ENCODE measurements at places on chromosomes 2 and 18. TPM values are rescaled to one million over a fixed set of nuclear protein-coding genes. Genes with fewer than 3 reads are reported as not detected.
A peak's percentile ranks its signal among the peaks of the same experiment; 100 is the strongest.

The TXNDC2 gene
- total RNA-seq: not detected

The L3MBTL4 gene
- total RNA-seq: 0.05 TPM

The SLC8A1 gene
- 0.99 TPM for total RNA-seq

The ADGRF3 gene
- total RNA-seq: 2.7 TPM

The FAM110C gene
- 0.10 TPM for total RNA-seq

The CPLX4 gene
- total RNA-seq: not detected

The RAD51AP2 gene
- total RNA-seq: not detected

The MYL12A gene
- total RNA-seq: 328 TPM

The WNT6 gene
- not detected for total RNA-seq

The SERPINB3 gene
- not detected for total RNA-seq

The ZNG1B gene
- total RNA-seq: 34.2 TPM

The NAT8 gene
- total RNA-seq: not detected

The TDRD15 gene
- total RNA-seq: not detected

- H3K4me3 ChIP-seq: no peak overlapping the region
- H3K4me1 ChIP-seq: peaks cover 57% of the 10 kb centered on the region
- no peaks in the 10 kb centered on the region for H3K27me3 ChIP-seq
These were observed 101.1 kb downstream of the ZFP36L2 start for GRCh38 chr2:43125090-43125998.

- H3K4me3 ChIP-seq: no peak overlapping the region
- H3K4me1 ChIP-seq: peaks cover 9% of the 10 kb centered on the region
- peaks cover 5% of the 10 kb centered on the region for H3K36me3 ChIP-seq
- DNase-seq: no peak
- H3K27me3 ChIP-seq: no peaks in the 10 kb centered on the region
- no peak overlapping the region for H3K27ac ChIP-seq
These were observed 292.6 kb downstream of the PLCL1 start for GRCh38 chr2:198096965-198097364.

DNA sequence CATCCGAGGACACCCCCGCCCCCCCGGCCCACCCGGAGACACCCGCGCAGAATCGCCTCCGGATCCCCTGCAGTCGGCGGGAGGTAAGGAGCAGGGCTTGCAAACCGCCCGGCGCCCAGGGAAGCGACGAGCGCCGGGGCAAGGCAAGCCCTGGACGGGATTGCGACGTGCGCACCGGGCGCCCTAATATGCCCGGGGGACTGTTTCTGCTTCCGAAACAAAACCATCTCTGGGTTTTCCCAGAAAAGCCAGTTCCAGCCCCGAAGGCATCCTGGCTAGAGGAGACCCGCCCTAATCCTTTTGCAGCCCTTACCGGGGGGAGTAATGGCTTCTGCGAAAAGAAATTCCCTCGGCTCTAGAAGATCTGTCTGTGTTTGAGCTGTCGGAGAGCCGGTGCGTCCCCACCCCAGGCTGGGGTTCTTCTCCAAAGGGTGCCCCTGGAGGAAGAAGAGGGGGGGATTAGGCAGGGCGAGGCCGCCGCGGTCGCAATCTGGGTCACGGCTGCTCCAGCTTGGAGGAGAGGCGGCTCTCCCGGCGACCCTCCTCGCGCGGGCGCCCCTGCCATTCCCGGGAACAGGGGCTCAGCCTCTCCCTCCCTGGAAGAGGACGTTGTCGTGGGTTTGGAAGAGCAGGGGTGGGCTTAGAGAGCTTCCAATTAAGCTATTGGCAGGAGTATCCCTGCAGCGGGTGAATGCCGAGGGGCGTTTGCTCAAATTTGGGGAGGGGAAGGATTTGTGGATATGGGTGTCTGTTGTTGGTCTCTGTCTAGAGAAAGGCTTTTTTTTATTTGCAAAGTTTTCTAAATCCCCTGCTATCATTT is 521 bp downstream of the MYCN start:
- peak; percentile 11 for DNase-seq
- no peaks in the 10 kb centered on the region for H3K36me3 ChIP-seq
- H3K27me3 ChIP-seq: peaks cover 49% of the 10 kb centered on the region

DNA sequence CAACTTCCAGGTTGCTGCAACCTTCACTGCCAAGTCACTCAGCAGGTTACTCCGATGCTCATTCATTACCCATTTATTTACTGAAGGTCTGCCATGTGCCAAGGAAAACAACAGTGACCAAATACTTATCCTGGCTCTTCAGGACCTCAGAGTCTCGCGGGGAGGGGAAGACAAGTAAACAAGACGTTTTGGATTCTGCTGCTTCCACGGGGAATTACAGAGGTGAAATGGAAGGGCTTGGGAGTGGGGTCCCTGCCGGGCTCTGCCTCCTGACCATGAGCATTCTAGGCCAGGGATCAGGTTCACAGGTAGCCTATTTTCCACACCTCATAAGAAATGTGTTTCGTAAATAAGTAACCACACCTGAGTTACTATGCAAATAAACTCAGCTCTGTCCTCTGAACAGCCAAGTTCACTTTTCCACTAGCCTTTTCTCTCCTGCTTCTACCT is 68.1 kb downstream of the CLHC1 start:
- no peaks in the 10 kb centered on the region for H3K27me3 ChIP-seq
- no peak overlapping the region for H3K27ac ChIP-seq
- peaks cover 3% of the 10 kb centered on the region for H3K4me1 ChIP-seq
- H3K4me3 ChIP-seq: no peak overlapping the region
- no peak for DNase-seq
- H3K36me3 ChIP-seq: no peaks in the 10 kb centered on the region

GRCh38 chr2:106189764-106190468 is 4.2 kb downstream of the UXS1 start:
- no peak for DNase-seq
- H3K27ac ChIP-seq: no peak overlapping the region
- no peaks in the 10 kb centered on the region for H3K27me3 ChIP-seq

DNA sequence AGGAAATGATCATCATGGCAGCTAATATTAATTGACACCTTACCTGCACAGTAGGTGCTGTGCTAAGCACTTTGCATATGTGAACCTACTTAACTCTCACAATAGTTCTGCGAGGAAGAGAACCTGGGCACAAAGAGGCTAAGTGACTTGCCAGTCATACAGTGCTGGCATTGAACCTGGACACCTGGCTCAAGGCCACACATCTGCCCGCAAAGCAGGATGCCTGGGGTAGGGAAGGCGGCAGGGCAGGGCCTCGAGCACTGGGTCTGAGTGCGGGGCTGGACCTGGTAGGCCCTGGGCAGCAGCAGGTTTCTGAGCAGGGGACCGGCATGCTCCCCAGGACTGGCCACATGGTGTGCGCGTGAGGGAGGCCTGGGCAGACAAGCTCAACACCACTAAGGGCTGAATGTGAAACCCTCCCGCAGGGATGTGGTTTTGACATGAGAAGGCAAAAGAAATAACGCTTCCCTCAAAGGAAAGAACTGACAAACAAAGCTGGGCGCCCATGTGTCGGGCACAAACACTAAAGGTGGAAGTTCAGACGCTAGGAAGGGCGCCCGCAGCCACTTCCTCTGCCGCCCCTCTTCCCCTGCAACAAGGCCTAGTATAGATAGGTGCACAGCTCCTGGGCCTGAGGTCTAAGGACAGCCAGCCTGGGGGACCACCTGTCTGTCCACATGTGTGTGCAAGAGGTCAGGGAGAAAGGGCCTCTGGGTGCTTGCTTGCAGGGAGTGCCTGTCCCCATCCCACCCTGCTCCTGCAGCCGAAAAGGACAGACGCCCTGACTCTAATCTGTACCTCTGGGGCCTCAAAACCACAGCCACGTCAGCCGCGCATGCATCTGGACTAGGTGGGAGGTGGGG is 92.5 kb downstream of the ZFP36L2 start:
- H3K27me3 ChIP-seq: no peaks in the 10 kb centered on the region
- peaks cover 96% of the 10 kb centered on the region for H3K4me1 ChIP-seq
- peak; percentile 82 for DNase-seq
- peak overlapping the region; percentile 81 for H3K27ac ChIP-seq
- H3K4me3 ChIP-seq: peak overlapping the region; percentile 13
- no peaks in the 10 kb centered on the region for H3K36me3 ChIP-seq

- no peak overlapping the region for H3K27ac ChIP-seq
- no peaks in the 10 kb centered on the region for H3K4me1 ChIP-seq
- no peaks in the 10 kb centered on the region for H3K36me3 ChIP-seq
- H3K4me3 ChIP-seq: no peak overlapping the region
These were observed 302.9 kb downstream of the CPS1 start for GRCh38 chr2:210859314-210859713.

- H3K27me3 ChIP-seq: no peaks in the 10 kb centered on the region
- no peak overlapping the region for H3K27ac ChIP-seq
These were observed 1721.9 kb upstream of the SLC39A10 start for GRCh38 chr2:193935114-193935513.

- DNase-seq: no peak
- no peaks in the 10 kb centered on the region for H3K36me3 ChIP-seq
These were observed 72.9 kb upstream of the VRK2 start for GRCh38 chr2:57973621-57974186.

- H3K27ac ChIP-seq: no peak overlapping the region
- no peak overlapping the region for H3K4me3 ChIP-seq
- no peaks in the 10 kb centered on the region for H3K27me3 ChIP-seq
- H3K4me1 ChIP-seq: no peaks in the 10 kb centered on the region
These were observed 91.4 kb downstream of the RTN4 start for GRCh38 chr2:54958717-54959371.

- no peaks in the 10 kb centered on the region for H3K4me1 ChIP-seq
- no peaks in the 10 kb centered on the region for H3K27me3 ChIP-seq
- H3K36me3 ChIP-seq: no peaks in the 10 kb centered on the region
- DNase-seq: no peak
- no peak overlapping the region for H3K27ac ChIP-seq
- H3K4me3 ChIP-seq: no peak overlapping the region
These were observed 185.4 kb upstream of the DLGAP1 start for GRCh38 chr18:4640349-4641012.

DNA sequence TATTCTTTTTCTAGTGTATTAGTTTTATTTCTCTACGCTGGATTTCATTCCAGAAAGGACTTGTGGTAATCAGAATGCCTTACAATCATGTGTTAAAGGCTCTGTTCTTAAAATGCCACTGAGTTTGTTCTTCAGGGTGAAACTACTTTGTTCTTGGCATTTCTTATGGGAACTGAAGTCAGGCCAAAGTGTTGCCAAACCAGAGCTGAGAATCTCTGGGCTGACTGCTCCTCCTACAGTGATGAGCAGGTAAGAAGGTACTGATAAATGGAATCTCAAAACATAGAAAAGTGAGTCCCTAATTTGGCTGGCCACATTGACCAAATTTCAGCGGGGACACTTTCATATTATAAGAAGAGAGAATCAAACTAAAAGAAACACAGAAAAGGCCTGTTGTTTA is 55.1 kb upstream of the ZNF397 start:
- no peaks in the 10 kb centered on the region for H3K36me3 ChIP-seq
- peak; percentile 18 for DNase-seq
- H3K4me3 ChIP-seq: no peak overlapping the region
- no peaks in the 10 kb centered on the region for H3K4me1 ChIP-seq
- H3K27ac ChIP-seq: no peak overlapping the region

GRCh38 chr2:30809938-30810337 is 2.7 kb upstream of the CAPN13 start:
- no peak overlapping the region for H3K4me3 ChIP-seq
- DNase-seq: no peak
- no peak overlapping the region for H3K27ac ChIP-seq
- H3K4me1 ChIP-seq: no peaks in the 10 kb centered on the region

GRCh38 chr2:60453872-60454271 is 99.6 kb downstream of the BCL11A start:
- no peak overlapping the region for H3K27ac ChIP-seq
- no peak overlapping the region for H3K4me3 ChIP-seq
- no peak for DNase-seq

- H3K36me3 ChIP-seq: peaks cover 5% of the 10 kb centered on the region
- no peaks in the 10 kb centered on the region for H3K27me3 ChIP-seq
- DNase-seq: no peak
- H3K4me3 ChIP-seq: peak overlapping the region; percentile 67
- no peak overlapping the region for H3K27ac ChIP-seq
These were observed 18.9 kb downstream of the TET3 start for GRCh38 chr2:74003494-74004211.

DNA sequence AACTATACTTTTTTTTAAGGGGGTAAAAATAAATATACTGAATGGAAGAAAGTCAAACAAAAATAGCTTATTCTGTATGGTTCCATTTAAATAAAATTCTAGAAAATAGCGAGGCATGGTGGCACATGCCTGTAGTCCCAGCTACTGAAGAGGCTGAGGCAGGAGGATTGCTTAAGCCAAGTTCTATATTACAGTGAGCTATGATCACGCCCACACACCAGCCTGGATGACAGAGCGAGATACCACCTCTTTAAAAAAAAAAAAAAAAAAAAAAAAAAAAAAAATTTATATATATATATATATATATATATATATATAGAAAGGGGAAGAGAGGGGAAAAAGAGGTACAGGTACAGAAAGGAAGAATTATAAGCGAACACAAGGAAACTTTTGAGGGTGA is 77.7 kb downstream of the MEMO1 start:
- H3K27ac ChIP-seq: no peak overlapping the region
- DNase-seq: peak; percentile 23
- H3K4me3 ChIP-seq: no peak overlapping the region
- peaks cover 6% of the 10 kb centered on the region for H3K36me3 ChIP-seq

- H3K4me1 ChIP-seq: no peaks in the 10 kb centered on the region
- H3K27ac ChIP-seq: no peak overlapping the region
- H3K4me3 ChIP-seq: no peak overlapping the region
- DNase-seq: no peak
- no peaks in the 10 kb centered on the region for H3K36me3 ChIP-seq
These were observed 71.0 kb downstream of the EVA1A start for GRCh38 chr2:75489721-75490120.

- no peaks in the 10 kb centered on the region for H3K27me3 ChIP-seq
- H3K36me3 ChIP-seq: peaks cover 59% of the 10 kb centered on the region
- H3K4me3 ChIP-seq: peak overlapping the region; percentile 11
- peak; percentile 85 for DNase-seq
- H3K27ac ChIP-seq: peak overlapping the region; percentile 43
- H3K4me1 ChIP-seq: peaks cover 48% of the 10 kb centered on the region
These were observed 12.4 kb downstream of the ASB1 start for GRCh38 chr2:238438856-238439849.

- H3K4me3 ChIP-seq: no peak overlapping the region
- no peak for DNase-seq
- peaks cover 3% of the 10 kb centered on the region for H3K36me3 ChIP-seq
- no peak overlapping the region for H3K27ac ChIP-seq
- H3K4me1 ChIP-seq: no peaks in the 10 kb centered on the region
- H3K27me3 ChIP-seq: no peaks in the 10 kb centered on the region
These were observed 46.1 kb downstream of the TACR1 start for GRCh38 chr2:75153221-75153620.

Measured in activated naive CD4-positive, alpha-beta T cell treated with anti-CD3 and anti-CD28 coated beads for 36 hours (primary cell).